NCI-H524 (cell line): ENCODE measurements at places on chromosomes 1 and 21.

- DNase-seq = no peak
Measured at GRCh38 chr1:116346943-116347673, 25.9 kb upstream of the ATP1A1 start.

GRCh38 chr1:180435566-180435965 lies 66.8 kb downstream of the ACBD6 start:
- peak; percentile 17 for DNase-seq

- no peak for DNase-seq
Measured at GRCh38 chr1:18118491-18118890, 10.9 kb downstream of the IGSF21 start.

- DNase-seq = no peak
Measured at GRCh38 chr21:42734323-42734971, 81.0 kb downstream of the PDE9A start.

DNA sequence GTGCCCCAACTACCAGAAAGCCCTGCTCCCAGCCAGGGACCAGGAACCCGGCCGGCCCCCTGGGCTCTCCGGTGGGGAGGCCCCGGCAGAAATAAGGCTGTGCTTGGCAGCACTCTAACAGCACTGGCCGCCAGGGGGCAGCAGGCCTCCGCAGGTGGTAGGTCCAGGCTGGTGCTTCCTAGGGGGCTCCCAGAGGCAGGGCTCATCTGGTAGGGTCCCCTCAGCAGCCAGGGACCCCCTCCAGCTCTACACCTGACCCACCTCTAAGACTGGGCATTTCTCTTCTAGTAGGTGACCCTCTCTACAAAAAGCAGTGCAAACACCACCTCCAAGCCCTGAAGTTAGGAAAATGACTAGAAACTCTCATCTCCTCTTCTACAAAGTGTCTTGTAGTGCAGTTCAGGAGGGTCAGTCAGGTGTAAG lies 85.6 kb downstream of the STUM start:
- peak; percentile 64 for DNase-seq

DNA sequence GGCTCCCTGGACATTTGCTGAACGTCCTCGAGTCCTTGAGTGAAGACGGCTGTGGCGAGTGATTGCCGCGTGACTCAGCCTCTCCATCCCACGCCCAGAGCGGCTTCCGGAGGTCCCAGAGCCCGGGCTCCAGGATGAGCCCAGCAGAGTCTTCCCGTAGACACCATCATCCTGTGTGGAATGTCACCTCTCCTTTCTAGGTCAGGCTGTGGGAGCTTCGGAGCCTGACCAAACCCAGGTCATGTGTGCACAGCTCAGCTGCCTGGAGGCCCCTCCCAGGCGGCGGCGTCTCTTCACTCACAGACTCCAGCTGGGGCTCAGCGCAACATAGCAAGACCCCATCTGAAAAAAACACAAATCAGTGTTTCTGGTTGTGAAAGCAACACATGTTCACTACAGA lies 38.2 kb downstream of the PRKCZ start:
- no peak for DNase-seq

DNA sequence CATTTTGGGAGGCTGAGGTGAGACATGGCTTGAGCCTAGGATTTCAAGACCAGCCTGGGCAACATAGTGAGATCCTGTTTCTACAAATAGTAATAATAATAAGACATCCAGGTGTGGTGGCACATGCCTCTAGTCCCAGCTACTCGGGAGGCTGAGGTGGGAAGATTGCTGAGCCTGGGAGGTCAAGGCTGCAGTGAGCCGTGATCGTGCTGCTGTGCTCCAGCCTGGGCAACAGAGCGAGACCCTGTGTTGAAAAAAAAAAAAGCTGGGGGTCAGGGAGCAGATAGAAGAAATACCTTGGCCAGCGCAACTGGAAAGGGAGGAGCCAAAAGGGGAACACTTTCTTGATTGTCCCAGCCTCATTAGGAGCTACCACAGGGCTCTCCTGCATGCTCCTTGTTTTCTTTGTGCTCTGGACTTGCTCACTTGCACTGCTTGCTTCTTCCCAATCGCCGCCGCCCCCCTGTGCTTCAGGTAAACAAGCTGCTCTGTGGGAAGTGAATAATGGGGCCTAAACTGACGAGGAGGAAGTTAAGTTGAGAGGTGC lies 31.1 kb downstream of the PBX1 start:
- no peak for DNase-seq

DNA sequence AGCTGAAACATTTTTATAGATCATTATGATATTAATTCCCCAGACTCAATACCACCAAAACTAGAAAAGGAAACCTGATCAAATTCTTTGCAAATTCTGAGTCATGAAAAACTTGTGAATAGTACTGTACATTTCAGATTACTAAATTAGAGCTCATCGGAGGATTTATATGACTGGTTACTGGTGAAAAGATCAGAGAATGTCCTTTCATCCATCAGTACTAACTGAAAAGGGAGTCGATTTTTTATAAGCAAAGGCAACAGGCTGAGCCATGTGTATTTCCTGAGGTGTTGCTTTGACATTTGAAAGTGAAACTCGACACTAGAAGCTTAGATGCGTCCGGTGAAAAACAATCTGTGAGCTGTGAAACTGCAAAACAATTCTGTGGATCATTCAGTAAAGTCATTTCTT lies 155.7 kb downstream of the TNFSF18 start:
- no peak for DNase-seq

DNA sequence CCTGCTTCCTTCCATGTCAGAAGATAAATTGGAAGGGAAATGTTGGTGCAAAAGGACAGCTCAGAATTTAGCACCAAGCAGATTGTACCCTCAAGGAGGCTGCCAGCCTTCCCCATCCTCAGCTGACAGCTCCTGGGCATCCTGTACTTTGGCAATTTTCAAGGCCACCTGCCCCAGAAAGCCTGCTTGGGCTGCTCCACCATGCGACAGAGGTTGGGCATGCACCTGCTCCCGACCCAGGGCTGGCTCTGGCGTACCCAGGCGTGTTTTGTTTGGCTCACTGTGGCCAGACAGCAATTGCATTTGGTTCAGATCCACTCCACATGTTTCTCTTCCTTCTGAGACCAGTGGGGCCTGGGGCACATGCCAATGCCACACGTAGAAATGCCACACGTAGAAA lies 547.8 kb downstream of the NPHP4 start:
- DNase-seq = no peak

GRCh38 chr1:202600432-202601041 lies 109.7 kb downstream of the SYT2 start:
- no peak for DNase-seq

- DNase-seq = no peak
Measured at GRCh38 chr1:11735531-11735853, 444 bp upstream of the AGTRAP start.

GRCh38 chr1:168693197-168693871 lies 35.7 kb downstream of the DPT start:
- DNase-seq = no peak

DNA sequence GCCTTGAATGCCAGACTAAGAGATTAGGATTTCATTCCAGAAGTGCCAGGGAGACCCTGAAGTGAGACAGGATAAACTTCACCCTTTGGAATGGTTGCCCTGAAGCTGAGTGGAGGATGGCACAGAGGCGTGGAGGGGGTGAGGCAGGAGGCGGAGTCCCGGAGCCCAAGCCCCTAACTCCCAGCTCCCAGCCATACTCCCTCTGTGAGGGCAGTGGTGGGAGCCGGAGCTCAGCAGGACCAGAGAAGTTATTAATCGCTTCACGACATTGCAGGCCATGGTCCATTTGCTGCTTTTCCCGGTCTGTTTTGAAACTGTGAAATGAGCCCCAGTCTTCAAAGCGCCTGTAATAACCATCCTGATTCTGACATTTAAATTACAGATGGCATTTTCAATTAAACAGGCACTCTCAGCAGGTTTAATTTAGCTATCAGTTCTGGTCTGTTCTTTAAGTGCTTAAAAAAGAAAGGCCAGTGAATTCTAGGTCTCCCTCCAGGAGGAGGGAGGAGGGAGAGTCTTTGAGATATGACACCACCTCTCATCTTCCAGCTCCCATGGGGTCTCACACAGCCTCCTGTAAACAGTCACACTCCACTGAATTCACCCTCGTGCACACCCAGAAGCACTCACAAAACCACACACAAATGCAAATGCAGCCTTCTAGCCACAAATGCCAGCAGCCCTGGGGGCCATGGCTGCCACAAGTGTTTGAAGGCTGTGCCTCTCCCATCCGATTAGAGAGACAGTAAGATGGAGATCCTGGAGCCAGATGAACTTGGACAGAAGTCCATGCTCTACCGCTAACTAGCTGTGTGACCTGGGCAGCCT lies 19.6 kb downstream of the FBXO2 start:
- DNase-seq = peak; percentile 67

GRCh38 chr1:159199901-159200300 lies 4.8 kb upstream of the ACKR1 start:
- no peak for DNase-seq

- no peak for DNase-seq
Measured at GRCh38 chr1:180503280-180503862, 994 bp upstream of the ACBD6 start.

GRCh38 chr1:210335001-210335400 lies 6.3 kb downstream of the HHAT start:
- DNase-seq = no peak

- DNase-seq = no peak
Measured at GRCh38 chr1:64871256-64871655, 95.1 kb downstream of the JAK1 start.

GRCh38 chr21:36725793-36726386 lies 27.0 kb downstream of the SIM2 start:
- DNase-seq = no peak

DNA sequence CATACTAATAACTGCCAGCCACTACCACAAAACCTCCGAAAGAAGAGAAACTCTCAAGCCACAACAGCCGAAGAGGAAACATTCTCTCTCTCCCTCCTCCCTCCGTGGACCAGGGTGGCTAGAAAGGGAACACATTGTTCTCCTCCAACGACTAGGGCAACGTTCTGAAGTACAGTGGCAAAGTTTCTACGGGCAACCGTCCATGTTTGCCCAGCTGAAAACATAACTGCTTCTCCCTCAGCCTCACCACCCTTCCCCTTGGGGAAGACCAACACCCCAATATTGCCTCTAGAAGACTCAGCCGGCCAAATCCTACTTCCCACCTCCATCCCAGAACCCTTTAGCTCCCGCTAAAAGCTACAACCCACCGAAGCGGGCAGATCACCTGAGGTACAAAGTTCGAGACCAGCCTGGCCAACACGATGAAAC lies 2.0 kb downstream of the GLUL start:
- DNase-seq = peak; percentile 8

DNA sequence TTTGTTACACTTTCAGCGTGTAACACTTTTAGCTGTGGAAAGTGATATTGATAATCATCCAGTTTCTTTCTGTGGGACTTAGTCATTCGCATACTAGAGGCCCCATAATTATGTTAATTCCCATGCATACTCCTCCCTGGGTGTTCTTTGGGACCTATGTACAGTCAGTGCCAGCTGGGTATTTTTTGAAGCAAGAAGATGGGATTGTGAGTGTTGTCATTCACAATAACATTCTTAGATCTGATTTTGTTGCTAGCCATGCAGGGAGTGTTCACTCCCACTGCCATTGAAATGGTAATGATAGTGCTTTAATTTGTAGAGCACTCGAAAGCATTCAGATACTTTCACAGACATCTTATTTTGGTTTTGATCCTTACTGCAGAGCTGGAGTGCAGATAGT lies 11.6 kb downstream of the SARS1 start:
- DNase-seq = no peak

- no peak for DNase-seq
Measured at GRCh38 chr1:30319765-30320580, 403.4 kb downstream of the MATN1 start.

GRCh38 chr21:15199414-15200383 lies 134.9 kb upstream of the NRIP1 start:
- peak; percentile 72 for DNase-seq

DNA sequence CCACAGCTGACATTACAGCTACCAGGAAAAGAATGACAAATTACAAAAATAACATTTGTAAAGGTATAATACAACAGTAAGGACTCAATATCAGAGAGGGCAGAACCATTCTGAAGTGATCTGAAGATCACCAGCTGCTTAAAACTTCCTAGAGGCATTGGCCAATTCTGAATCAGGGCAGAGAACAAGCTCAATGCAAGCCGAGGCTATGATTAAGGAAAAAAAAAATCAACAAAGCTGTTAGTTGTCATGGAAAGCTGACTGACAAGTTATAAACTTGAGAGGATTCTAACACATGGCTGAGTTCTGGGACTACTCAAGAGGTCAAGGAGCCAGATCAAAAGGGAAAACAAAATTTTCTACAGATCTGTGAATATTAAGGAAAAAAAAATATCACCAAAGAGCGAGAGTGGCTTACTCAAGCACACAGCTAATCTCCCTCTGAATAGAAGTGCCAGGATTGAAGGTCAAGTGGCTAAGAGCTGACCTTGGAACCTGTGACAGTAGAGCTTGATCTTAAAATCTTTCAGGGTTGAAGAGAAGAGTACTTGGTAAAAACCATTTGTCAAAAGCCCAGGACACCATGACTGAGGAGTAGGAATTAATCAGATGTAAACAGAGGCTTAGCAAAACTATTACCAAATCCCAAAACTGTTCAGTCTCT lies 383.4 kb downstream of the USP25 start:
- peak; percentile 18 for DNase-seq

- DNase-seq = no peak
Measured at GRCh38 chr1:96376846-96377245, 344.7 kb upstream of the PTBP2 start.

DNA sequence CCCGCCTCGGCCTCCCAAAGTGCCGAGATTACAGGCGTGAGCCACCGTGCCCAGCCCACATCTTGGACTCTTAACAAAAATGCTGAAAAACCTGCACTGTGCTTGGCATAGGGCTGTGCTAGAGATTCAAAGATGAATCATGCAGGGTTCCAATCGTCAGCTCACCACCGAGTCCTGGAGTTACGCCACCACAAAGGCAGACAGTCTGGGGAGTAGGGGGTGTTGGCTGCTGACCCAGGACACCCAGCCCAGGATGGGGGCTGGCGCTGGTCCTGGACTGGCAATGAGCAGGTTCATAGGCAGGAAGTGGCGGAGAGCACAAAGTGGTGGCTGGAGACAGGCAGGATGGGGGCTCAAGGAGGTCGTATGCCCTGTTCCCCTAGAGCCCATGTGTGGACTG lies 16.0 kb downstream of the PSRC1 start:
- no peak for DNase-seq

DNA sequence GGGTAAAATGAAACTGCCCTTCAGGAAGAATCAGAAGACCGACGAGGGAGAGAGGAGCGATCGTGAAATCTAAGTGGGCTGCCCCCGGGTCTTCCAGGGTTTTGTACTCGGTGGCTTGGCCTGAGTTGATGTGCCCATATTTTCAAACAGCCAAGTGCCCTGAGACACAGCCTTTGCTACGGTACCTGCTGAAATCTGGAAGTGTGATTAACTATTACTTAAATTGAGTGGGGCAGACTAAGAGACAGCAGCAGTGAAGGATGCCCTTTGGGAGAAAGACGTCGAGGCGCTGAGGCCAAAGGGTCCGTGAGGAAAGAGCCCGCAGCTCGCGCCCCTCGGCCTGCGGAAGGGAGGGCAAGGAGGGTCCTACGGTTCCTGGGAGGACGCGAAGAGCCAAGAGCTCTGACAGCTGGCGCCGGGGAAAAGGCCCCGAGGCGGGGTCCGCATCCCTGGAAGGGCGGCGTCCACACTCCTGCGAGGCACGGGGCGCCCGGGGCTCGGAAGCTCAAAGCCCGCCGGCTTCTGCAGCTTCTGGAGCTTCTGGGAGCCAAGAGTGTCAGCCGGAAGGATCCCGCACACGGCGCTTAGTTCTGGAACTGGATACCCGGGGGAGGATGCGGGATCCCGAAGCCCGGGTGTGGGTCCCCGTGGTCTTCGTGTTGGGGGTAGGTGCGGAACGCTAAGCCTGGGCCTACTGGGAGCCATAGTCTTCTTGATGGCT lies 15.4 kb upstream of the RNU1-4 start:
- DNase-seq = no peak
